Mesothelial cell of epicardium (in vitro differentiated cells): ENCODE measurements at places on chromosomes 12 and 14.
A peak's percentile ranks its signal among the peaks of the same experiment; 100 is the strongest.

GRCh38 chr12:57341275-57341990 is 89.4 kb downstream of the R3HDM2 start:
- no peak for DNase-seq

GRCh38 chr12:116382686-116383530 is 105.4 kb upstream of the MED13L start:
- no peak for DNase-seq

DNA sequence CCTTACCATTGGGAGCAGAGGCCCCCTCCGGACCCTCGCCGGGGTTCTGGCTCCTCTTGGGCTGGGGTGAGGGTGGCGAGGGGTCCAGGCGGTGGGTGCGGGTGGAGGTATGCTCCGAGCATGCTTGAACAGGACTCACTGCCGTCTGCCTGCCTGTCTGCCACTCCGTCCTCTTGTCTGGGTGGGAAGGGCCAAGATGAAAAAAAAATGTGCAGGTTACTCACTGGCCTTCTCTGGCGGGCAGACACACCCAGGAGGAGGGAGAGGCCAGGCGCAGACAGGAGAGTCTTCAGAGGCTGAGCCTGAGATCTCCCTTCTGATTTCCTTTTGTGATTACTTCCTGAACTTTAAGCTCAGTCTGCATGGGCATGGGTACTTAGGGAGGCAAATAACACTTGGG is 76.1 kb downstream of the STON2 start:
- DNase-seq, result peak; percentile 53

- peak; percentile 40 for DNase-seq
Measured at GRCh38 chr12:93127582-93128331, 198.7 kb upstream of the EEA1 start.

DNA sequence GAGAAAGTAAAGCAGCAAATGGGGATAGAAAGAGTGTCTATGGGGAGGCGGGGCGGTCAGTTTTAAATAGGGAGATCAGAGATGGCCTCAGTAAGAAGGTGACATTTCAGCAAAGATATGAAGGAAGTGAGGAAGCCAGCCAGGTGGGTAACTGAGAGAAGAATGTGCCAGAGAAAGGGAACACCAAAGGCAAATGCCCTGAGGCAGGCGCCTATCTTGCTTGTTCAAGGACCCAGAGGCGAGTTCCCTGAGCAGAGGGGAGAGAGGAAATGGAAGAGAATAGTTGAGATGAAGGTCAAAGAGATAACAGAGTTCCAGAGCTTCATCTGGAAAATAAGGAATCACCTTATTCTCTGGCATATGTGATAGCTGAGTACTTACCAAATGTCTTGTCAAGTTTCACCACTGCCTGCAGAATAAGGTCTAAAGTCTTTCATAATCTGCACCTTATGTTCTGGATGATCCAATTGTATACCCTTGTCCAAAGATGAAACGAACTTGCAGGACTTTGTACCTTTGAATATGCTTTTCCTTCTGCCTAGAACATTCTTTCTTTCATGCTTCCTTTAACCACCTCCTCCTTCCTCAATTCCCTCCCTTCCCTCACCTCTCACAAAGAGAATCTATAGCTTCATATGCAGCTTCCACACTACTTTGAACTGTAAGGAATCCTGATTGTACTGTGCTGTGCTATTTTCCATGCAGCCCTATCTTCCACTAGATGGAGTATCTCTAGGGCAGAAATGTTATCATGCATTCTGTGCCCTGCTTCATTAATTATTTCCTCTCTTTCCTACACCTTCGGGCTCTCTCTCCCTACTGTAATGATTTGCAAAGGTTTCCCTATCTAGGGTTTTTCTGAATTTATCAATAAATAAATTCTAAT is 38.5 kb downstream of the GNPTAB start:
- no peak for DNase-seq

DNA sequence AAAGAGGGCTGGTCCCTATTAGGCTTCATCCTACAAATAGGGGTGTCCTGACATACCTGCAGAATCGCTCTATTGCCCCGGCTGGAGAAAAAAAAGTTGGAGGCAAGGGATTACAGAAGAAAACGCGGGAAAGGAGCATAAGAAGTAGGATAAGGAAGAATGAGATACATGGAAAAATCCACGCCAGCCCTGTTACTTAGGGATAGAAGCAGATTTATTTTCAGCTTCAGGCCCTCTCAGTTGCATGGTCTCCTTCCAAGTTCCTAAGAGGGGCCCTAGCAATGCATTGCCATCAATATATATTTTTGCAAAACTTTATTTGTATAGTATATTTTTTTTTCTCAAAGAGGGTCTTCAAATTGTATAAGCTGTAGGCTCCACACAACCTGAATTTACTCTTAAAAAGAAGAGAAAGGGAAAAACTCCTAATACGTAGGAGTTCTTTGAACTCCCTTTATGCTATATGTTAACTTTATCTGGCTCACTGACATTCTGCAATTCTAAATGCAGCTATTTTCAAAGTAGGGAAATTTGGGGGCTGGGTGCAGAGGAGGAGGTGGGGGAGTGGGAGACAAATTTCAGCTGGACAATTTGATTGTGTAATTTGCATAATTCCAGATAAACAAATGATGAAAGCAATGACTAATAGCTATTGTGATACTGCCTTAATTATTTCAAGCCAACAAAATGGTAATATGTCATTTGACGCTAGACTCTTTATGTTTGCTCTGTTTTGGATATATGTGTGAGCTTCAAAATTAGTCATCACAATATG is 137.7 kb upstream of the TRHDE start:
- no peak for DNase-seq

- DNase-seq, result no peak
Measured at GRCh38 chr12:38124247-38125012, 192.1 kb upstream of the ALG10B start.

DNA sequence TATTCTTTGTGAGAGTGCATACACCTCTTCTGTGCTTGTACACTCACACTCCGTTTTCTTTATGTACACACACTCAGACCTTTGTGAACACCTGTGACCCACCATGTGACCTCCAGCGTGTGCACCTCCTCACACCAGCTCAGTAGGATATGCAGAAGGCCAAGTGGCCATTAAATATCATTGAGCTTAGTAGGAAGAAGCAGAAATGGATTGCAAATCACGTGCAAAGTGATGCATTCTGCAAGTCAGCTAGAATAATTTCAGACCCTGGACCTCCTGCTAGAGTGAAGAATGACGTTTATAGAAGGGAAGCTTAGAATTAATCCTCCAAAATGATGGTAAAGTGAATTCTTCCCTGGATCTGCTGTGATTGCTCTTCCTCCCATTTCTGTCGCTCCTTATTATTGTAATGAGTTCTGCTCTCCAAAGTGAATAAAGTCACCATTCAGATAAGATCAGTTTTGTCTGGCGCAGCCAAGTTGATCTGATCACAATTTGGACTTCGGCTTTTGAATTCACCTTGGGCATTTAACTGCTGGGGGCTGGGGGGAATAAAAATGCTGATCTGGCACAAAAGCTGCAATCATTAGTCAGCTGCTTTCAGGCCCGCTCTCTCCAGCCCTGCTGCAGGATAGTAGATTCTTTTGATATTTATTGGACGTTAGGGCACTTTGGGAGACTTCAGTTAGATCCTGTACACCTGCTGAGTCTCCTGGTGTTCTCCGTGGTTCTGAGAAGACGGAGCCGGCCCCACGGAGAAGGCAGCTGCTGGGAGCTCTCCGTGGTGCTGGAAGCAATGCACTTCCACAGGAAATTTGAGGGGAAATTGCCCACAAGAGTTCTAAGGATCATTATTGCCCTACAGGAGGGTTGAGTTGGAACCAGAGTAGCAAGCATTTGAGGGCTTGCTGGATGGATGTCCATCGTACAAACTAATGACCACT is 12.4 kb upstream of the NRXN3 start:
- peak; percentile 65 for DNase-seq

- no peak for DNase-seq
Measured at GRCh38 chr12:91505006-91505405, 322.4 kb upstream of the DCN start.

DNA sequence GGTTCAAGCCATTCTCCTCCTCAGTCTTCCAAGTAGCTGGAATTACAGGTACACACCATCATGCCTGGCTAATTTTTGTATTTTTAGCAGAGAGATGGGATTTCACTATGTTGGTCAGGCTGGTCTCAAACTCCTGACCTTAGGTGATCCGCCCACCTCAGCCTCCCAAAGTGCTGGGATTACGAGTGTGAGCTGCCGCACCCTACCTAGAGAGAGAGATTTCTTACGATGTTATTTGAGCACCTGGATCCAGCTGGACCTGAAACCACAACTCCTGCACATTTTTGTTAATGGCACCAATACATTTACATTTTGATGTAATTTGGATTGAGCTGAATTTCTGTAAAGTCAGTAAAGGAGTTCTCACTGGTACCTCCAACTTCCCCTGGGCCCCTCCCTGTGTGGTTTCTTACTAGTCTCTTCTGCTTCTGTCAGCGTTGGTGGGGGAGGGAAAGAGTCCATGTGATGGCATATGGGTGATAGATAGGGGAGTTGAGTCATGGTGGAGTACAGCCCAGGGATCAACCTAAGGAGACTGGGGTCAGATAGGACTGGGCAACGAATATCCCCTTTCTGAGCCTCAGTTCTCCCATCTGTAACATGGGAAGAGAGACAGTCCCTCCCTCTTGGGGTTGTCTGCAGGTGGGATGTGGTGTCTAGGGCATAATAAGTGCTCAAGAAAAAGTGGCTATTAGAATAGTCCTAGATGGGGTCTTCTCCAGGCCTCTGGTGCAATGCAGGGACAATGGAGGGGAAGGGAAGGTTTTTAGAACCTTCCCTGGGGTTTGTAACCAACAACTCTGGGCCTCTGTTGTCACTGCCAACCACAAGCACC is 83.3 kb upstream of the MED13L start:
- no peak for DNase-seq
